ENCODE measurements at places on chromosomes 3 and 15. TPM values are rescaled to one million over a fixed set of nuclear protein-coding genes. Genes with fewer than 3 reads are reported as not detected.

FOXB1 gene
- 0.44 TPM for total RNA-seq

GNAT1 gene
- total RNA-seq = not detected

SOX14 gene
- not detected for total RNA-seq

CYP1A2 gene
- not detected for total RNA-seq

WHAMM gene
- total RNA-seq = 5.5 TPM

SLC30A4 gene
- 2.2 TPM for total RNA-seq

ARGFX gene
- total RNA-seq = not detected

PDIA3 gene
- total RNA-seq = 362 TPM

SLC27A2 gene
- 28.6 TPM for total RNA-seq

PSMD2 gene
- 314 TPM for total RNA-seq

NLGN1 gene
- not detected for total RNA-seq

GREM1 gene
- total RNA-seq = not detected

POC1A gene
- 24.5 TPM for total RNA-seq

TIGIT gene
- total RNA-seq = 206 TPM

CD86 gene
- total RNA-seq = 0.19 TPM

CCDC33 gene
- total RNA-seq = not detected

IQCH gene
- total RNA-seq = 2.0 TPM

GALNT15 gene
- not detected for total RNA-seq

MIX23 gene
- 183 TPM for total RNA-seq

GOLGA8T gene
- not detected for total RNA-seq

FANCD2OS gene
- total RNA-seq = not detected

COL8A1 gene
- 0.06 TPM for total RNA-seq

NCEH1 gene
- 10.5 TPM for total RNA-seq

H1-8 gene
- not detected for total RNA-seq

MOBP gene
- total RNA-seq = not detected

SLC15A2 gene
- 0.84 TPM for total RNA-seq

IGSF10 gene
- not detected for total RNA-seq

HCLS1 gene
- 182 TPM for total RNA-seq

NEK4 gene
- 33.4 TPM for total RNA-seq

SLC25A36 gene
- 60.5 TPM for total RNA-seq

MGLL gene
- total RNA-seq = 2.2 TPM

TEX9 gene
- 1.4 TPM for total RNA-seq

TM4SF18 gene
- not detected for total RNA-seq

TRPC1 gene
- total RNA-seq = 2.1 TPM

SPINK8 gene
- not detected for total RNA-seq

PLD1 gene
- total RNA-seq = 0.19 TPM

ZBED2 gene
- total RNA-seq = 671 TPM

TFRC gene
- total RNA-seq = 775 TPM

ANKUB1 gene
- total RNA-seq = not detected

CHRFAM7A gene
- total RNA-seq = 0.74 TPM

LMAN1L gene
- 0.15 TPM for total RNA-seq

All from activated CD8-positive, alpha-beta memory T cell treated with anti-CD3 and anti-CD28 coated beads for 36 hours (primary cell).